Neural crest cell (in vitro differentiated cells): ENCODE measurements at places on chromosomes 3 and 15.

- DNase-seq = no peak
Observed at GRCh38 chr15:83504365-83504764, 57.2 kb downstream of the SH3GL3 start.

DNA sequence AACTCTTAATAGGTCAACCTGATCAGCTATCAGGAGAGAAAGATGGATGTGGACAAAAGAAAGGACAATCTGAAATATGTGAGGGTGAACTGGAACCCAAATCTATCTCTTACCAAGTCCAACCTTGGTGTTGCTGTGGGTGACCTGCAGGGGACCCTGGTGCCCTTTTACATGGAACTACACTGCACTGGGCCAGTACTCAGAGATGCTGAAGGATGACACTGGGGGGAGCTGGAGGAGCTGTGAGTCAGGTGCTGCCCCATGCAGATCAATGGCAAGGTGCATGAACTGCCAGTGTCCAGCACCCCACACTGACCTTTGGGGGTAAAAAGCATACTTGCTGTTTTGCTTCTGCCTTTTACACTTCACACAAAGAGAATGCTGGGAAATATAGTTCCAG lies 55.6 kb upstream of the TBC1D5 start:
- no peak for DNase-seq

DNA sequence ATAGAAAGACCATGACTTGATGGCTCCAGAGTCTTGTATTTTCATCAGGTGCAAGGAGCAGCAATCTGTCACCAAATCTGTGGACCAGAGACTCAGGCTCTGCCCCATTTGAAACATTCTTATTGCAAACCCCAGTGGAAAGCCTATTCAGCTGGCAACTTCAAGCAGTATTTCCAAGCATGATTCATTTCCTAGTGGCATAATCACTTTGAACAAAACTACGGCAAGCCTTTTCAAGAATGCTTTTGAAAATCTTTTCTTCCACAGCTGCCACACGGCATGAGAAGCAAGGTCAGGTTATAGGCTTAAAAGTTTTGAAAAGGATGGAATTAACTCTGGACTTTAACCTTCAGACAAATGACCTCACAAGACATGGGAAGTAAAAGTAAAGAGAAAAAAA lies 122.0 kb upstream of the BFSP2 start:
- DNase-seq = no peak

DNA sequence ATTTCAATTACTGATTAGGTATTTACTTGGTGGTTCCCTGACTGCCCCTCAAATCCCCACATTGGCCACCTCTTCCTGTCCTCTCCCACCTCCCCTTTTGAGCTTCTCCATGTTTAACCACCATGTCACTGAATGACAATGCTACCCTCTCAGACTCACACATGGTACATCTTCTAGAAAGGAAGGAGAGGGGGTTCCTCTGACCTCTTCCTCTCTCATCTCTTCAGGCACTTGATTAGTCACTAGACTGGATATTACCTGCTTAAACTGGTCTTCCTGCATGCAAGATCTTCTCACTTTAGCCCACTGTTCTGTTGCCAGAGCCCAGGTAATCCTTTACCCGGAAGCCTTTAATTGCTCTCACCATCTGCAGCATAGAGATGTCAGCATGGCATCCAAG lies 64.9 kb downstream of the DIPK2A start:
- no peak for DNase-seq

GRCh38 chr3:55497250-55497649 lies 10.1 kb upstream of the WNT5A start:
- no peak for DNase-seq

GRCh38 chr3:31193871-31194270 lies 299.4 kb upstream of the GADL1 start:
- no peak for DNase-seq

DNA sequence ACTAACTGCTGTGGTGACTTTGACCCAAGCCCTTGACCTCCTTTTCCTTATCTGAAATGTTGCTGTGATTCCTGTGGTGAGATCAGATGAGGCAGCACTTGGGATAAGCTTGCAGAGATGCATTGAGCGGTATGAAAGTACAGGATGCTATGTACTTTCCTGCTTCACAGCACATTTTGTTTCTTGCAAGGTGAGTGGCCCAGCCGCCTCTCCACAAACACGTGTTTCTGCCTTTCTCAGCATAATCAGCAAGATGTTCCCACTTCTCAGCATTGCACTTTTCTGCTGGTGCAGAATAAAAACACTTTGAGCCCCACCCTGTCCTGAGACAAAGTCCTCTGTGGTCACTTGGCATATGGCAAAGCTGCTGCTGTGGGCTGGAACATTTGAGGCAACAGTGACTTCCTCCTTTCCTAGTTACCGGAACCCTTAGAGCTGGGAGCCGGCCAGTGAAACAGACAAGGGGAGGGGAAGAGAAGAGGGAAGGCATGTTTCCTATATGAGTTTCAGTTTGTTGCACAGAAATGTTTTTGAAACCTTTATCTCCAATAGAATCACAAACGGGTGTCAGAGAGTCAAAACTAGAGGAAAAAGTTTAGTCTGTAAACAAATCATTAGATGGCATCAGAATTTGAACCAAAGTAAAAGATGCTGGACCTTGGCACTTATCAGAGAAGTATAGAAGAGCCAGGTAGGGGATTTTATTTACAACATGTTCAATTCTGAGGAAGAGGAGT lies 5.0 kb downstream of the NUDT16 start:
- no peak for DNase-seq

DNA sequence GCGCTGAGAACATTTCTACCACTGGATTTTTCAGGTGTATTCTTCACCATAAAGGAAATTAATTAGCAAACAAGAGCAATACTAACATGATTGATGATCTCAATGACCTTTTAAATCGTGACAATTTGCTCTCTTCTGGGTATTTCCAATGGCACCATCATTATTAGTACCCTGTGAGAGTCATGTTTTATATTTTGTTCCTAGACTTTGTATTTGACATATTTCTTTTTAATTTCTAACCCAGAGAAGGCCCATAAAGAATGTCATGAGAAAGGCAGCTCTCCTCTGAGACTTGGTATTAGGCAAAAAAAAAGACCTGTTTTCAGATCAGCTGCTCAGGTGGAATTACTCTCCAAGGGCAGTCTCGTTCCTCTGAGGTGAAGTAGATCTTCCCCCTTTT lies 1253.4 kb downstream of the ROBO2 start:
- DNase-seq = no peak

DNA sequence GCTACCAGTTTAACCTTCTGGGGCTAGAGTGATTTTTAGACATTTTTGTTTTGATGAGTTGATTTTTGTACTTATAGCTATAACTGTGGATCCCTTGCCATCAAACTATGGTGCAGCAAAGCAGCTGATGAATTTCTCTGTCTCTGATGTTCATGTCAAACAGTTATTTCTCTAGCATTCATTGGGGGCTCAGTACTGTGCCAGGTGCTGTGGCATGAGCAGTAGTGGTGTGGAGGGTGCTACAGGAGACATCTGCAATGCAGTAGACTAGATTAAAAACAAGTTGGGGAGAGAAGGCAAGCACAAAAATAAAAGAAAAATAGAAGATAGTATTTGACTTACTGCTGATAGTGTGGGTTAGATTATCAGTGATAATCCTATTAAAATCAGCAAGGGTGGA lies 95.3 kb downstream of the AKAP13 start:
- no peak for DNase-seq

DNA sequence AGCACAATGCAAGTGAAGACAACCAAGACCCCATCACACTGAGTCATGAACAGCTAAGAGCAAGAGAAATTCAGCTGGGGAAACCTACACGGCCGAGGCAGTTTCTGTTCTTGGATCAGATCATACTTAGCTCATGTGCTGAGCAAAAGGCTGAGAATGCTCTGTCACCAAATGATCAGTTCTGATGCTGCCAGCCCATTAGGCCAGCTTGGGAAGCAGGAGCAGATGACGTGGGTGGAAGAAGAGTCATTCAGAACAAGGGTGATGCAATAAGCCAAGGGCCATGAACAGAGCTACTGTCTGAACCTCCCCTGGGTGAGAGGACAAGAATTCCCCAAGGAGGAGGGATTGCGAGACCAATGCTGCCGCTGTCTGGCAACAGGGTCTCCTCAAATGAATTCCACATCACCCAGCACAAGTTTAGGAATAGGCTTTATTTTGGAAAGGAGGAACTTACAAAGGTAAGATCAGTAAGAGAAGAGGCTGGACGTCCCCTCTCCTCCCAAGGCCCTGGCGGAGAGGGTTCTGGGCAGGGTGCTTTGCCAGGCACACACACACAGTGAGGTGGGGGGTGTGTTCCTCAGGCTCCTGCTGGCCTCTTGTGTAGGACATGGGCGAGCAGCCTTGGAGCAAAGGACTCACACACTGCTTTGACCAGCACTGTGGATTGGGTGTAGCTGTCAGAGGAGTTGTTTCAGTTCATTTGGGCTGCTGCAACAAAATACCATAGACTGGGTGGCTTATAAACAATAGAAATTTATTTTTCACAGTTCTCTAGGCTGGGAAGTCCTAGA lies 65.6 kb upstream of the CTXND1 start:
- DNase-seq = no peak

- no peak for DNase-seq
Observed at GRCh38 chr3:111336511-111336910, 205.5 kb upstream of the CD96 start.

- no peak for DNase-seq
Observed at GRCh38 chr15:62278534-62278933, 113.4 kb upstream of the C2CD4B start.

GRCh38 chr3:124653797-124654469 lies 76.3 kb upstream of the UMPS start:
- DNase-seq = no peak

- no peak for DNase-seq
Observed at GRCh38 chr15:91472316-91472756, 372.3 kb downstream of the SV2B start.

DNA sequence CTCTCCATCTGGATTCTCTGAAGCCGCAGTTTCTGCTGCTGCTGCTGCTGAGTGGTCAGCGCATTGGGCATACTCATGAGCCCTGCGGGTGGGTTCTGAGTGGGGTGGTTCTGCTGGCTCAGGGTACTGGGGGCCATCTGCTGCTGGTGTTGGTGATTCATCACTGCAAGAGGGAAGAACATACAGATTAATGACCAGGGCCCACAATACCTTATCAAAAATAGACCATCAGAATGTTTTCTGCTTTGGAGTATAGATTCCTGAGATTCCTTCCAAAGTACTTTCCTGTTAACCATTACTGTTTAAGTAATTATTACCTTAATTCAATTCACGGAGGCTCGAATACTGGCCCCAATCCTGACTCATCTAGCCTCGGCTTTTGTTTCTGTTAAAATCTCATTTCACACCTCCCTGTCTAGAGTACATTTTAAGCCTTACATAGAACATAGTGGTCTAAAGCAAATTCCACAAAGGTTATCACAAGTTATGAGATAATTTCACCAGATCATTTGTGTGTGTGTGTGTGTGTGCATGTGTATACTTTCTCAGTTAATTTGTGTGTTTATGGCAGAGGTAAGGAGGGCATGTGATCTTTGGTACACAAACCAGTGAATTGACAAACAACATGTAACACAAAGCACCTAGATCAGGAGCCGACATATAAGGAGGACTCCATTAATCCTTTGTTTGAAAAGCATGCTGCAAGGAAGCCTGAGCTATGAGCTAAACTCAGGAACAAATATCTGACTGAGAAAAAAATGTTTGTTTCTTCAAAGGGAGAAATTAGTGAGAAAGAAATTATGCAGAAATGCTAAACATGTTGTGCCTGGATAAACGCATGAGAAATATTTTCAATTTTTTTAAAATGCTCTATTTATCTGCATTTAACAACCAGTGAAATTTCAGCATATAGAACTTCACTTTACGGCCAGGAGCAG lies 68.1 kb downstream of the TM4SF4 start:
- DNase-seq = no peak

GRCh38 chr3:12351145-12351544 lies 62.3 kb downstream of the PPARG start:
- no peak for DNase-seq

DNA sequence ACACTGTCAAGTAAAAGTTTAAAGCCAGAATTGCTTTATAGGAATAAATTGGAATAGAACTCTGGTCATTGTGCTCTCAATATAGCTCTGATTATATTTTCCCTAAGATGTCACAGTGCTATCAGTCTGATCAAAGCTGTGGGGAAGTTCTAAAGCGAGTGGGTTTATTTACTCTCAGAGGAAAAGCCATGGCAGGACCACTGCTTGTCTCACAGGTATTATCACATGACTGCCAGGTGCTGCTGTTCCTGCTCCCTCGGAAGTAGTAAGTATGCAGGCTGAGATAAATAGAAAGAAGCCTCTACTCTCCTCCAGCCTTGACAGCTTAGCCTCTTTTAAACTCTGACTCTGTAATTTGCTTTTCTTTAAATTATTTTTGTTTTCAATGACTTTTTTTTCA lies 49.1 kb upstream of the UTS2B start:
- DNase-seq = no peak

GRCh38 chr15:98455904-98456303 lies 192.4 kb upstream of the IGF1R start:
- no peak for DNase-seq

DNA sequence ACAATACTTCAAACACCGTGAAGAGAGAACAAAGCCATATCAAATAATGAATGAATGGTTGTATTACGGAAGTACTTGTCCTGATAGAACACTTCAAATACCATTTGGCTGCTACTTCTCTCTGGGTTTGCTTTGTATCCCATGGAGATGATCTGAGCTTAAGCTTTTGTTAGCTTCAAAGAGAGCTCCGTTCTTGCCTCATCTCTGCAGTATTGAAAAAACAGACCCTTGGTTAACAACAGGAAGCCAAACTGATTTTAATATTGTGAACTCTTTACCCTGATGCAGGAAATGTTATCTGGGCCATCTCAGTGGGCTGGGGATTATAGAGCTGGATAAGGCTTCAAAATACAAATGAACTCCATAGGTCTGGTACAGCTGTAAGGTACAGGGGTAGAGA lies 101.0 kb downstream of the CHL1 start:
- DNase-seq = no peak

GRCh38 chr3:125694761-125695294 lies 99.5 kb upstream of the OSBPL11 start:
- no peak for DNase-seq

GRCh38 chr15:60135961-60136360 lies 131.8 kb downstream of the FOXB1 start:
- no peak for DNase-seq
